ENCODE measurements at places on chromosomes 2 and 18.

- DNase-seq, result no peak
Measured at GRCh38 chr18:26479065-26479680, 69.2 kb downstream of the KCTD1 start.

- no peak for DNase-seq
Measured at GRCh38 chr2:102765061-102765460, 3.2 kb downstream of the TMEM182 start.

GRCh38 chr2:100822587-100823248 is 2.8 kb downstream of the NPAS2 start:
- no peak for DNase-seq

DNA sequence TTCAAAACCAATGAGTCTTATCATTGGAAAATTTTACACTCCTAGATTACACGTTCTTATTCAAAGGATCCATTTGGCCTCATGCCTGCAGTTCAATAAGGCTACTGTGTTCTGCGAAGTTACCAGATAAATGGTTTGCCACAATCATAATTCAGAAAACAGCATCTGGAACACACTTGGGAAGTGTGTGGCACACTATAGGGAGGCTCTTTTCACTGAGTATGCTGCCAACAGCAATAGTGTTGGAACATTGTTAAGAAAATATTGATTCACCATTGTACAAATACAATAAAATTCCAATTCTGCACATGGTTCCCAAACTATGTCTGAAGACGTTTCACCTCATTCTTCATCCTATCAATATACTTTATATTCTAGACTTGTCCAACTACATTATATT is 141.4 kb upstream of the DOK6 start:
- no peak for DNase-seq

- no peak for DNase-seq
Measured at GRCh38 chr2:15918761-15919356, 21.5 kb upstream of the MYCN start.

DNA sequence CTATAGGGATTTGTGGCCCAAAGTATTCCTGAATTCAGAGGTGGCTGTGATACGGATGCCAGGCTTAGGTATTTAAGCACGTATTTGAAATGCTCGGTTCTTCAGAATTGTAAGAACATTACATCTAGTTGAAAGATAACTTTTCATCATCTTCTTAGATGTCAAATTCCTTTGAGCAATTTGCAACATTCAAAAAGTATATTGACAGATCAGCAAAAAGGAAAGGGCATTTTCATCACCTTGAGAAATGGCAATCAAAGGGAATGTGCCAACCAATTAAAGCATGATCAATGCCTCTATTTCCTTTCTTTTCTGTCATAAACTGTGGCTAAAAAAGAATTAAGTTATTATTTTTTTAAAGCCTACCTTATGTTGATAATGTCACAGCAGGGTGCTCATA is 66.3 kb upstream of the LRRTM4 start:
- DNase-seq, result no peak

GRCh38 chr2:151771599-151772358 is 37.5 kb upstream of the NEB start:
- peak; percentile 91 for DNase-seq

DNA sequence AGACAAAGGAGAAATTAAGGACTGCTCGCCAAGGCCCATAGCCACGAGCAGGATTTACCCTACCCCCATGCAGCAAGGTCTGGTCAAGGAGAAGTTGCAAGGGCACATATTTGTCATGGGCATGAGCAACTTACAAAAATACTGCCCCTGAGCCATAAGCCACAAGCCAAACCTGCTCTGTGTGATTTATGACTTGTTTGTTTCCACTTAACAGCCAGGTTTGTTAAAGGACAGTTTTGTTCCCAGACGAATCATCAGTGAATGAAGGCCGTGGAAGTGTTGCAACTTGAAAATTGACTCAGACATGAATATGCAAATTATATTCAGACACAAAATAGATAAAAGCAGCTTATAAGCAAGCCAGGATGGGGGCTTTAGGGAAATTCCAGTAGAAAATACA is 31.3 kb upstream of the EVA1A start:
- no peak for DNase-seq

- no peak for DNase-seq
Measured at GRCh38 chr2:163062524-163062923, 224.0 kb upstream of the KCNH7 start.

DNA sequence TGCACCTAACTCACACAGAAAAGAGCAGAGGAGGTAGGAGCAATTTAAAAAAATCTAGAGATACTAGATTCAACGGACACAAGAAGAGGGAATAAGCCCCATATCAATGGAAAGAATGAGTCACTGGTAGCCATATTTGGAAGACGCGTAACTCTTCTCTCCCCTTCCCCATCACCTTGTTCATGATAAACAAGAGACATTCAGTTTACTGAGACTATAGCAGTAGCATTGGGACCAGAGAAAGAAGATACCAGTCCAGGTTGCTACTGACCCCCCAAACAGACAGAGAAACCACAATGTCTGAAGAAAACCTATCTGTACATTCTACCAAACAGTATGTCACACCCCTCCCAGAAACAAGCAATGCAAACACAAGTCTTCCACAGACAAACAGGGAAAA is 81.1 kb downstream of the SLC66A3 start:
- DNase-seq, result no peak

DNA sequence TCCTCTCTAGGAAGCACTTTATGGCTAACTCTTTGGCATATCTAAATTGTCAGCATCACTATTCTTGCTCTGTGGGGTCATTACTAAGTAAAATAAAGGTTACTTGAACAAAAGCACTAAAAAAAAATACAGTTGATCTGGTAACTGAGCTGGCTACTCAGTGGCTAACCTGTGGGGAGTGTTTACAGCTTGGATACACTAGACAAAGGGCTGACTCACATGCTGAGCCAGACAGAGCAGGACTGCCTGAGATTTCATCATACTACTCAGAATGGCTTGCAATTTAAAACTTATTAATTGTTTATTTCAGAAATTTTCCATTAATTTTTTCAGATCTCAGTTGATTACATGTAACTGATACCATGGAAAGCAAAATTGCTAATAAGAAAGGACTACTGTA is 1690.4 kb upstream of the SLC39A10 start:
- no peak for DNase-seq

- DNase-seq, result peak; percentile 25
Measured at GRCh38 chr2:137705296-137705695, 259.0 kb upstream of the HNMT start.

GRCh38 chr18:3598581-3598980 is 148.6 kb downstream of the TGIF1 start:
- no peak for DNase-seq

GRCh38 chr2:96694816-96695455 is 44.9 kb downstream of the LMAN2L start:
- DNase-seq, result no peak

DNA sequence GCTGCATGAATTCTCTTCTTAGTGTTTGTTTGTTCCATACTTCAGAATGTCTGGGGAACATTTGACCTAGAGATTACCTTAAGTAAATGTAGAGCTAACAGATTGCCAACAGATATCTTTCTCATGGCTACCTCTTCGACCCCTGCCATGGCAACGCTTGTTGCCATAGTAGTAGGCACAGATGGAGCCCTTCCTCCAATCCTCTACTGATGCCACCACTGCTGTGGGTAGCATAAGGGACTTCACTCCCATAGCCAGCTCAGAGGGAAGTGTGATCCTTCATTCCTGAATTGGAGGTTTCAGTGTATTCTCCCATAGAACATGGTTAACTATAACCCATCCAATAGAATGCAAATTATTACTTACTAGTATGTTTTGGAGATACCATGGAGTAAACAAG is 543.6 kb upstream of the NRP2 start:
- DNase-seq, result no peak

DNA sequence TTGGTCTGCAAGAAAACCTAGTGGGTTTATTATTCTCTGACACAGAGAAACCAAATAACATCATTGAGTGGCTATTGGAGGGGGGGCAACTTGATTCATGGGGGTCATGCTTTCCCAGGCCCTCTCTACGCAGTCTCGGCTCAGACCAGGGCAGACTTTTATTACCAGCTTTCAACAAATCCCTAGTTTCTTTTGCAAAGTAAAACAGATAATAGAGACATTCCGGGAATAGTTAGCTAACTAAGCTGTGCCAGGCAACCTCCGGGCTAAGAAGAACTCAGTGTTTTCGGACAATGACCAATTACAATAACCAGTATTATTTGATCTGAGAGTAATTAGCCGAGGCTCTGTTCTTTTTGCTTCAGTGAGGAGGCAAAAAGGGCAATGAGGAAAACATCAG is 66.3 kb downstream of the CDK15 start:
- no peak for DNase-seq

- no peak for DNase-seq
Measured at GRCh38 chr2:36653155-36653554, 43.4 kb upstream of the VIT start.

Measured in MV-4-11 (cell line).